ENCODE measurements at places on chromosomes 4 and X.
A peak's percentile ranks its signal among the peaks of the same experiment; 100 is the strongest.

GRCh38 chr4:47203593-47203992 lies 172.2 kb downstream of the GABRB1 start:
- peak; percentile 18 for DNase-seq

- no peak for DNase-seq
Observed at GRCh38 chr4:14906805-14907204, 95.5 kb upstream of the CPEB2 start.

- no peak for DNase-seq
Observed at GRCh38 chr4:159682996-159683395, 580.1 kb downstream of the RAPGEF2 start.

GRCh38 chr4:79609817-79610216 lies 201.8 kb upstream of the GK2 start:
- DNase-seq, result no peak

- DNase-seq, result no peak
Observed at GRCh38 chr4:24322511-24322910, 261.8 kb downstream of the DHX15 start.
